Neural progenitor cell (in vitro differentiated cells): ENCODE measurements at places on chromosomes 7 and 10. TPM values are rescaled to one million over a fixed set of nuclear protein-coding genes. Genes with fewer than 3 reads are reported as not detected.

- H3K4me1 ChIP-seq: peaks cover 12% of the 10 kb centered on the region
- no peaks in the 10 kb centered on the region for H3K27me3 ChIP-seq
- no peak overlapping the region for H3K4me3 ChIP-seq
- no peak overlapping the region for H3K27ac ChIP-seq
- H3K36me3 ChIP-seq: peaks cover 4% of the 10 kb centered on the region
- no peak for DNase-seq
These were observed 15.9 kb downstream of the MIOS start for GRCh38 chr7:7582596-7582995.

DNA sequence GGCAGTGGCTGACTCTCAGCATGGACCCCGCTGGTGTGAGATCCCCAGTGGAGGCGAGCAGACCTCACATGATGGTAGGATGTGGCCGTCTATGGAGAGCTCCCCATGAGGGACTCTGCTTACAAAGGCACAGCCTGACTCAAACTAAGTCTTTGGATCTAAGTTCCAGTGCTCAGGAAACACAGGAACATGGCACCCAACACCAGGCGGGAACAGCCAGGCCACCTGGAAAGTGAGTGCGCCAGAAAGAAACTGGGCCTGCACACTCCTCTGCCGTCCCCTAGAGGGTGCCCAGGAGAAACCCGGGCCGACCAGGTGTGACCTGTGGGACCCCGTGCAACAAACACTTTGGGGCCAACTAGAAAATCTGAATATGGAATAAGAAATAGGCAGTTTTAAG is 10.0 kb downstream of the PITRM1 start:
- H3K36me3 ChIP-seq: peaks cover 4% of the 10 kb centered on the region
- H3K27ac ChIP-seq: no peak overlapping the region
- H3K4me1 ChIP-seq: no peaks in the 10 kb centered on the region
- DNase-seq: no peak

DNA sequence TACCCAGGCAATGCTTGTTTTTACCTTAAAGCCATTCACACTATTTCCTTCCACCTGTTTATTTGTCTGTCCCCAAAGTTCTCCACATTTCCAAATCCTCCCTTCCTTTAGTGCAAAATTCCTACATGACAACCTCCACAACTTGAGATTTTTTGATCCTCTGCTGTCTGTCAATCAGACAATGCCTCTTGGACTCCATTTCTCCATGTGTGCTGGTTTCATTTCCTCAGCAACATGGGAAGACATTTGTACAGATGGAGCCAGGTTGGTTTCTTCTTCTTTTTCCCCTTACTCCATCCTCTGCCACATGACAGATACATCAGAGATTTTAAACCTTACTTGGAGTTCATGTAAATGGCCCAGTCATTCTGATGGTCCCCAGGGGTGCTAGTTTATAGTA is 19.1 kb upstream of the GIMAP2 start:
- H3K4me1 ChIP-seq: no peaks in the 10 kb centered on the region
- DNase-seq: no peak
- peaks cover 6% of the 10 kb centered on the region for H3K27me3 ChIP-seq
- no peaks in the 10 kb centered on the region for H3K36me3 ChIP-seq
- H3K4me3 ChIP-seq: no peak overlapping the region

- H3K4me3 ChIP-seq: peak overlapping the region; percentile 64
- no peaks in the 10 kb centered on the region for H3K4me1 ChIP-seq
- H3K27me3 ChIP-seq: no peaks in the 10 kb centered on the region
- H3K36me3 ChIP-seq: no peaks in the 10 kb centered on the region
- H3K27ac ChIP-seq: no peak overlapping the region
These were observed 768 bp downstream of the CHCHD2 start for GRCh38 chr7:56105508-56105907.

GRCh38 chr10:80767963-80768362 is 230.3 kb downstream of the SH2D4B start:
- no peak overlapping the region for H3K27ac ChIP-seq
- no peaks in the 10 kb centered on the region for H3K36me3 ChIP-seq
- H3K27me3 ChIP-seq: no peaks in the 10 kb centered on the region
- H3K4me1 ChIP-seq: no peaks in the 10 kb centered on the region

DNA sequence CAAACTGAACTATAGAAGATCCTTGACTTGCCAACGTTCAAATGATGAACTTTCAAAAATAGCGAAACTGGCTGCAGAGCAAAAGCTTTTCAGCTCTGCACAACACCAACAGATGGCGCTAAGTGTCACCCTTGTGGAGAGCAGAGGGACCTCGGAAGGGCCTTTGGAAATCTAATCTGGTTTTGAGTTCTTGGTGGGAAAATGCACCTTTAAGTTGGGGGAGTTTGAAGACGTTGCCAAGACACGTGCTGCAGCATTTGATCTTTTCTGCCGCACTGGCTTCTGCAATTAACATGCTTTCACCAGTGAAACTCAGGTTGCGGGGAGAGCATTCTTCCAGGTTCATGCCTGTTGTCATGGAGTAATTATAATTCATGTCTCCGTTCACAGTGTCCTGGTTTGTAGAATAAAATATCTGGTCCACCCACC is 26.3 kb upstream of the WDR11 start:
- peaks cover 5% of the 10 kb centered on the region for H3K4me1 ChIP-seq
- DNase-seq: peak; percentile 81
- H3K36me3 ChIP-seq: no peaks in the 10 kb centered on the region
- no peaks in the 10 kb centered on the region for H3K27me3 ChIP-seq
- no peak overlapping the region for H3K27ac ChIP-seq

GRCh38 chr7:55486991-55487390 is 85.3 kb downstream of the VOPP1 start:
- H3K36me3 ChIP-seq: no peaks in the 10 kb centered on the region
- no peak overlapping the region for H3K27ac ChIP-seq
- H3K27me3 ChIP-seq: no peaks in the 10 kb centered on the region
- no peak for DNase-seq

GRCh38 chr10:24118246-24118645 is 90.7 kb upstream of the KIAA1217 start:
- H3K36me3 ChIP-seq: no peaks in the 10 kb centered on the region
- DNase-seq: peak; percentile 17

DNA sequence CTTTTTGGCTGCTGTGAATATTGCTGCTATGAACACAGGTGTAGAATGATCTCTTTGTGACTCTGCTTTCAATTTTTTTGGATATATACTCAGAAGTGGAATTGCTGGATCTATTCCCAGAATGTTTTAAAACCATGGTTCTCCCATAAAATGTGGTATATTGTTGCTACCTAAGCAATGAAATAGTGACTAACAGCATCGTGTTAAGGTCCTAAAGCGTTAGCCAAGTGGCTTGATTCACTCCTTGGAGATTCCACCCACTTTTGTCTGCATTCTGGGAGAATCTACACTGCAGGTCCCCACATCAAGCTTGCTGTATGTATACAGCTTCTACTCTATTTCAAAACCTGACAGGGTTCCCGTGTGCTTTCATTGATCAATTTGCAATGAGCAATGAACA is 105.6 kb downstream of the CDK6 start:
- no peaks in the 10 kb centered on the region for H3K36me3 ChIP-seq
- H3K27ac ChIP-seq: no peak overlapping the region
- H3K4me3 ChIP-seq: no peak overlapping the region

DNA sequence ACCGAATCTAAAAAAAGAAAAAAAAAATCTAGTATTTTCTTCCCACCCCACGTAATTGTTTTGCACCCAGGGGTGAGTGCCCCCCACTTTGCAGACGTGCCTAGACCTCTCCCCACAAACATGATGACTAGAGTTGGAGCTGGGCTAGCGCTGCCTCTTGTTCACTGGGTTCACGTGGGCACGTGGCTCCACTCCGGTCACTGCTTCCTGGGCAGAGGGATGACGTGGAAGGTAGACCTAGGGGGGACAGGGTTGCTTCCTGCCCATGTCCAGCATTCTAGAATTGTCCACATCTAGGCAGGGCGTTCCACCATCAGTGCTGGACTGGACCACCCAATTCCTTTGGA is 861 bp upstream of the LIMK1 start:
- no peak for DNase-seq
- H3K4me1 ChIP-seq: peaks cover 12% of the 10 kb centered on the region
- H3K36me3 ChIP-seq: no peaks in the 10 kb centered on the region

Gene NEUROG3
- total RNA-seq: not detected in 2 replicates
